ENCODE measurements at places on chromosomes 12 and 14. TPM values are rescaled to one million over a fixed set of nuclear protein-coding genes. Genes with fewer than 3 reads are reported as not detected.

Gene GPR132
- total RNA-seq = 6.7 TPM

Gene SLC17A8
- total RNA-seq = 0.49 TPM

Gene PFDN5
- 374 TPM for total RNA-seq

Gene PMEL
- total RNA-seq = 2.6 TPM

Gene ERBB3
- 152 TPM for total RNA-seq

Gene CMKLR1
- total RNA-seq = 16.7 TPM

- no peaks in the 10 kb centered on the region for H3K4me1 ChIP-seq
- no peak overlapping the region for H3K4me3 ChIP-seq
- no peaks in the 10 kb centered on the region for H3K36me3 ChIP-seq
- no peak for DNase-seq
These were observed 200.3 kb upstream of the NAV3 start for GRCh38 chr12:77630344-77630743.

DNA sequence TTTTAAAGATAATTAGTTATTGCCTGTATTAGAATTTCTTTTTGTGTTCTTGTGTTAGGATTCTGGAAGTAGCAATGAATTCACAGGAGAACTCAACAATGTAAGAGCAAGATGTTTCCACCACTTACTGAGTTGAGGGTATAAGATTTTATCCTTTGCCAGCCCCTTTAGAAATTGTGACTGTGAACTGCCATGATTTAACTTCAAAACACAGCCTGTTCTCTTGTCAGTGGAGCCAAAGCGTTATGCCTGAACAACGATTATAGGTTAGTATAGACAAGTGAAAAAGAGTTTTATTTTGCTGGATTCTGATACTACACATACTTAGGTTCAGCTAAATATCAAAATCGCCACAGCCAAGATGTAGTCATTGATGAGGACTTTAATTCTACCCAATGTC, 101.6 kb downstream of the CRADD start:
- no peak overlapping the region for H3K4me3 ChIP-seq
- H3K4me1 ChIP-seq = peaks cover 33% of the 10 kb centered on the region
- H3K27ac ChIP-seq = peak overlapping the region; percentile 71
- H3K36me3 ChIP-seq = no peaks in the 10 kb centered on the region

GRCh38 chr12:112153181-112153892, 28.0 kb downstream of the TRAFD1 start:
- peaks cover 67% of the 10 kb centered on the region for H3K36me3 ChIP-seq
- H3K4me3 ChIP-seq = no peak overlapping the region
- H3K27ac ChIP-seq = no peak overlapping the region
- no peak for DNase-seq

Data from upper lobe of left lung (tissue), 6 donors.